ENCODE measurements at places on chromosomes 6 and 20.

DNA sequence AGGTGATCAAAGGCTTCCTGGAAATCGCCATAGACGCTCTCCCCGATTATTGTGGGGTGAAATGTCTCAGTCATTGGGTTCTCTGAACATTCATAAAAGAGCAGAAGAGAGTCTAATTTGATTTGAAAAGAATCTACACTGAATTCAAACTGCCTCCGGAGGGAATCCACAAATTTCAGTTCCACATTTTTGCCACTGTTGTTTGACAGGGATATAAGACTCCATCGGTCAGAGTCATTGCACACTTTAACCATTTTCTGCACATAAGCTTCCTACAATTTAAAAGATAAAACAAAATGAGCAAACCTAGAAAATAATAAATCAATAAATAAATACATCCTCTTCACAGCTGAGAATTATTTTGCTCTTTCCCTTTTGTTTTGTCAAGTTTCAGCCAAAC is 2.3 kb downstream of the TENT5A start:
- DNase-seq, result no peak

- DNase-seq, result no peak
Measured at GRCh38 chr6:168039849-168040248, 39.2 kb downstream of the FRMD1 start.

GRCh38 chr6:42103753-42104094 is 38.7 kb downstream of the C6orf132 start:
- no peak for DNase-seq

DNA sequence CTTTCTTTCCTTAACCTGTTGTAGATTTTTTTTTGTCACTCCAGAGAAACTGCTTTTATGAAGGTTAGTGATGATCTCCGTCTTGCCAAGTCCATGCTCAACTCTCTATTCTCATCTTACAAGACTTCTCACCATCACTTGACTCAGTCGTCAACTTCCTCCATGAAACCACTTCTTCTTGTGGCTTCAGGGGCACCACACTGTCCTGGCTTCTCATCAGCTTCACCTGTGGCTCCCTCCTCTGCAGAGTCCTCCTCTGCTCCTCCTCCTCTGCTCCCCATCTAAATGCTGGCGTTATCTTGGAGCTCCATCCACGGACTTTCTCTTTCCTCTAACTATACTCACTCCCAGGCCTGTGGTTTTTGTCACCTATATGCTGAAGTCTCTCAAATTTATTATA is 187.5 kb downstream of the BACH2 start:
- DNase-seq, result peak; percentile 58

DNA sequence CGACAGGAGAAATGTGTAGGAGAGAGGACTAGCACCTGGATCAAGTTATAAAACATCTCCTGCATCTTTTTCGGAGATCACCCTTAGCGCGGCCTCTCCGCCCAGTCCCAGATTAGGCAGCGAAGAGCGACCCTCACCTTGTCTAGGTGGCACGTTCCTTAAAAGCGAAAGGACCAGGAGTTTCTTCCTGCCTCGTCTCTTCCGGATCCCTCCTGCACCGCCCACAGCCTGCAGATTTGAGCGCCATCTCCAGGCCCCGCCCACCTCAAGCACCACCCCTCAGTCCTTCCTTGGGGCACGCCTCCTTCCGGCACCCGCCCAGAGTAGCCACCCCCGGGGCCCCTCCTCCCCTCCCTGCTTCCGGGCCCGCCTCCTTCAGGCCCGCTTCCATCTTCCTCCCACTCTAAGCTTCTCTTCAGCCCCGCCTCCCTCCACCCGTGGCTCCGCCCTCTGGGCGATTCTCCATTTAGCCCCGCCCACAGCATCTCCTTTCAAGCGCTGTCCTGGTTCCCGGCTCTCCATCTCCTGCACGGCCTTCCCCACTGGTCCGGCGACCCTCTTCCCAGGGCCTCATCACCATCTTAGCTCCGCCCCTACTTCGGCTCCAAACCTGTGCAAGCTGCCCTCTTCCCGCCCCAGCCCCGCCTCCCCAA is 662 bp upstream of the RALY start:
- DNase-seq, result peak; percentile 99

DNA sequence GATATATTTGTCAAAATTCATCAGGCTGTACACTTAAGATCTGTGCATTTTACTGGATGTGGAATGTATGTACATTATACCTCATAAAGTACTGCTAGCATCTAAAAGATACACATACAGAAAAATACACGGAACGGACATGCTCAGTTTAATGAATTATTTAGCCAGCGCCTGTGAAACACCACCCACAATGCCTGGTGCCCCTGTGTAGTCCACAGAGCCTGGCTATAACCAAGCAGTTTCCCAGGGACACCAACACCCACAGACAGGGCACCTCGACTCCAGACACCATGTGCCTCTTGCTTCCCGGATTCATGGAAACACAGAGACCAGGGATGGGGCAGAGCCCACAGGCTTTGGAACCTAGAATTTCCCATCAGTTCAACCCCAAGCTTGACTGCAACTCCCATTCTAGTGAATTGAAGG is 17.4 kb upstream of the ARMC12 start:
- DNase-seq, result no peak

DNA sequence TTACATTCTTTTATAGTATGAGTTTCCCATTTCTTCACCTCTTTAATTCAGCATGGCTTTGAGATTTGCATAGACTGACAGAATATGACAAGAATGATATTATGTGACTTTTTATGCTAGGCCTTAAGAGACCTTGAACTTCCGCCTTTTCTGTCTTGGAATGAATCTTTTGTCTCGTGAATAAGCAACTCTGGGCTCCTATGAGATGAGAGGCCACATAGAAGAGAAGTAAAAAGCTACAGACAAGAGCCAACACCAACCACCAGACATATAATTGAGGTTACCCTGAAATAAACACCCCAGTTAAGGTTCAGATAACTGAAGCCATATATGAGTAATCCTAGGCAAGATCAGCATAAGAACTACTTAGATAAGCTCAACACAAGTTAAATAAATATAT is 600.8 kb downstream of the MEI4 start:
- no peak for DNase-seq

DNA sequence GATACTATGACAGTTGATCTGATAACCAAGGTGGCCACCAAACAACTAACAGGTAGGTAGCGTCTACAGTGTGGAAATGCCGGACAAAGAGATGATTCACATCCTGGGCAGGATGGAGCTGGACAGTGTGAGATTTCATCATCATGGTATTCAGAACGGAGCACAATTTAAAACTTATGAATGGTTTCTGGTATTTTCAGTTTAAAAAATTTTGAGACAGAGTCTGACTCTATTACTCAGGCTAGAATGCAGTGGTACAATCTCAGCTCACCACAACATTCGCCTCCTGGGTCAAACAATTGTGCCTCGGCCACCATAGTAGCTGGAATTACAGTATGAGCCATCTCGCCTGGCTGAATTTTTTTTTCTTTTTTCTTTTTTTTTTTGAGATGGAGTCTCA is 43.8 kb downstream of the CEP57L1 start:
- DNase-seq, result no peak

Data from activated CD4-positive, alpha-beta T cell treated with anti-CD3 and anti-CD28 coated beads, Interleukin-10, Interleukin-2, amounts not matched to agents 100 ng/mL and 50 ng/mL, durations not matched to agents 16 hours and 8 hours (primary cell).